ENCODE measurements at places on chromosomes 16 and 17. TPM values are rescaled to one million over a fixed set of nuclear protein-coding genes. Genes with fewer than 3 reads are reported as not detected.
A peak's percentile ranks its signal among the peaks of the same experiment; 100 is the strongest.

GRCh38 chr16:85379041-85380001 is 233.8 kb upstream of the GSE1 start:
- no peak for DNase-seq
- no peaks in the 10 kb centered on the region for H3K36me3 ChIP-seq
- no peak overlapping the region for H3K4me3 ChIP-seq
- no peaks in the 10 kb centered on the region for H3K27me3 ChIP-seq

- no peak for DNase-seq
- H3K27ac ChIP-seq: no peak overlapping the region
- no peaks in the 10 kb centered on the region for H3K36me3 ChIP-seq
- no peaks in the 10 kb centered on the region for H3K27me3 ChIP-seq
- H3K4me1 ChIP-seq: no peaks in the 10 kb centered on the region
Observed at GRCh38 chr17:15424521-15424920, 42.9 kb downstream of the CDRT4 start.

SLC5A2 gene
- 0.14 TPM for total RNA-seq

DNA sequence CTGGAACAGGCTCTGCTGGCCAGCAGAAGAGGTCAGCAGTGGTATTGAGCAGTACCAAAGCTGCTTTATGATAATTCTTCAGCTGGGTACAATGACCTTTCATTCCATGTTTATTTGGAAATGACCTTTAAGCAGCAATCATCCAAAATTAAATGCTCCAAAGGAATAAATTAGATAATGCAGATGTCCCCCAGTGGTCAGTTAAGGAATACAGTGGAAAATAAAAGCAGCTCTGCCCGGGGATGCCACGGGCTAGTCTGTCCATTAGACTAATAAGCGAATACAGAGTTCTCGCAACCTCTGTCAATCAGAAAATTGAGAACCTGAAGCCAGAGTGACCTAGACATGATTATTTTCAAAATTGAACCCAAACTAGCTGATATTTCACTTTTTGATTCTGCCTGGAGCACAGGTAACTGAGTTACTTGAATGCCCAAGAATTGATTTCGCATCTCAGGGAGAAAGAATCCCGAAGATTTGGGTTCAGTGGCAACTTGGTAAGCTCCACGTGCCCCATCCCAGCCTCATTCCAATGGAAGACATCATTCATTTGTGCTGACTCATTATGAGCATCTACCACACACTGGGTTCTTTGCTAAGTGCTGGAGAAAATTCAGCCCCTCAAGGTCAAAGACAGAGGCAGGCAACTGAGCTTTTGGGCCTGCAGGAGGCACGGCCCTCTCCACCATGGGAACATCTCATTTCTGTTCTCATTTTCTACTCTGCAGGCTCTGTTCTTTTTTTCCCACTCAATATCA is 34.4 kb upstream of the SLC39A11 start:
- no peaks in the 10 kb centered on the region for H3K36me3 ChIP-seq
- DNase-seq: no peak

GRCh38 chr17:77300016-77300686 is 159.4 kb downstream of the SEC14L1 start:
- no peaks in the 10 kb centered on the region for H3K27me3 ChIP-seq
- no peak for DNase-seq
- no peak overlapping the region for H3K4me3 ChIP-seq
- no peak overlapping the region for H3K27ac ChIP-seq
- no peaks in the 10 kb centered on the region for H3K36me3 ChIP-seq
- H3K4me1 ChIP-seq: no peaks in the 10 kb centered on the region

NAGLU gene
- 10.0 TPM for total RNA-seq

NOB1 gene
- total RNA-seq: 23.2 TPM

- peaks cover 2% of the 10 kb centered on the region for H3K27me3 ChIP-seq
- H3K4me1 ChIP-seq: no peaks in the 10 kb centered on the region
- no peak overlapping the region for H3K27ac ChIP-seq
- no peak for DNase-seq
Observed at GRCh38 chr17:10875984-10876555, 38.2 kb upstream of the PIRT start.

GRCh38 chr16:10668322-10669045 is 26.2 kb downstream of the TEKT5 start:
- H3K27me3 ChIP-seq: no peaks in the 10 kb centered on the region
- no peak overlapping the region for H3K27ac ChIP-seq
- no peaks in the 10 kb centered on the region for H3K36me3 ChIP-seq
- DNase-seq: no peak
- no peaks in the 10 kb centered on the region for H3K4me1 ChIP-seq

DNA sequence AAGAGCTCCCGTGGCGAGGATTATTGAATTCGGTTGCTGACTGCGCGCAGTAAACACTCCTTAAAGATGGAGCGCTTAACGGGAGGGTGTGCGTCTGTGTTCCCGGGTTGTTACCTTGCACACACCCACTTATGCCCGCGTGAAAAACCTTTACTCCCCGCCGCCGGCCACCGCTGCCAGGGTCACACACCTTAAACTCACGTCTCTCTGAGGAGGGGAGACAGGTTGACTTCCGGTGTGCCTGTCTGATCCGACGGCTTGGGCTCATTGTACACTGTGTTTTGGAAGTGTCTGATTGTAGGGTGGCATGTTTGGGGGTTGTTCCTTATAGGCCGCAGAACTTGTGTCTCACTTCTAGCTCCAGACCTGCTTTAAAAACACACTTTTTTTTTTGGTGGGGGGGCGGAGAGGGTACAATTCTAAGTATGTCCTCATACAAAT is 66.8 kb downstream of the KPNA2 start:
- H3K4me1 ChIP-seq: peaks cover 4% of the 10 kb centered on the region
- peak overlapping the region; percentile 81 for H3K4me3 ChIP-seq
- H3K27ac ChIP-seq: no peak overlapping the region
- H3K36me3 ChIP-seq: no peaks in the 10 kb centered on the region
- no peak for DNase-seq
- peaks cover 19% of the 10 kb centered on the region for H3K27me3 ChIP-seq

DNA sequence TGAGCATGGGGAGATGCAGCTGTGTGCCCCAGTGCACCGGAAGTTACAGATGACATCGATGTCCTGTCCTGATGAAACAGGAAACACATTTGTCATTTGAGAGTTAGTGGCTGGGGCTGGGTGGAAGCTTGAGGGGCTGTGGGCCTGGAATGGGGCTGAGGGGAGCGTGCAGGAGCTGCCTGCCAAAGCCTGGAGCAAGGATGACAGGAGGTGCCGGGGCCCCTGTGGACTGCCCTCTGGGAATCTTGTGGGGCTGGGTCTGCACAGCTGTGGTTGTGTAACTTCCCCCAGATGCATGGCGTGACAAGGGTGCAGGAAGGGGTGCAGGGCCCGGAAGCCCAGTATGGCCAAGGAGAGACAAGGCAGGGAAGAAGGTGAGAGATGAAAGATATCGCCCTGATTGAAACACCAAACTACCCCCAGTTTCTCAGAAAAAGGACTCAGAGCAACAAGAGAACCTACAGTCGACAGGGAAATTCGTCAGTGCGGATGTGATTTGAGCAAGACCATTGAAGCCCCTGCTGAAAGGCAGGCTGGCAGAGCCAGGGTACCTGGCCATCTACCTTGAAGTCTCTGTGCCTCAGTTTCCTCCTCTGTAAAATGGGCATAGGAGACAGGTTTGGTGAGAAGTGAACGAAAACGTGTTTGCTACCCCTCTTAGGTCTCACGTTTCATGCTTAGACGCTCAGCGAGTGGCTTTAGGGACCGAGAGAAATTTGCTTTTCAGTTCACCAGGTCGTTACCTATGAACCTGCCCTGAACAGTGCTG is 8.8 kb downstream of the MMP25 start:
- no peak overlapping the region for H3K27ac ChIP-seq
- H3K36me3 ChIP-seq: peaks cover 20% of the 10 kb centered on the region
- H3K4me3 ChIP-seq: no peak overlapping the region
- DNase-seq: no peak
- H3K27me3 ChIP-seq: no peaks in the 10 kb centered on the region
- peaks cover 35% of the 10 kb centered on the region for H3K4me1 ChIP-seq

C16orf74 gene
- 1.5 TPM for total RNA-seq

CHST6 gene
- 0.09 TPM for total RNA-seq

TMEM100 gene
- 1.8 TPM for total RNA-seq

DNA sequence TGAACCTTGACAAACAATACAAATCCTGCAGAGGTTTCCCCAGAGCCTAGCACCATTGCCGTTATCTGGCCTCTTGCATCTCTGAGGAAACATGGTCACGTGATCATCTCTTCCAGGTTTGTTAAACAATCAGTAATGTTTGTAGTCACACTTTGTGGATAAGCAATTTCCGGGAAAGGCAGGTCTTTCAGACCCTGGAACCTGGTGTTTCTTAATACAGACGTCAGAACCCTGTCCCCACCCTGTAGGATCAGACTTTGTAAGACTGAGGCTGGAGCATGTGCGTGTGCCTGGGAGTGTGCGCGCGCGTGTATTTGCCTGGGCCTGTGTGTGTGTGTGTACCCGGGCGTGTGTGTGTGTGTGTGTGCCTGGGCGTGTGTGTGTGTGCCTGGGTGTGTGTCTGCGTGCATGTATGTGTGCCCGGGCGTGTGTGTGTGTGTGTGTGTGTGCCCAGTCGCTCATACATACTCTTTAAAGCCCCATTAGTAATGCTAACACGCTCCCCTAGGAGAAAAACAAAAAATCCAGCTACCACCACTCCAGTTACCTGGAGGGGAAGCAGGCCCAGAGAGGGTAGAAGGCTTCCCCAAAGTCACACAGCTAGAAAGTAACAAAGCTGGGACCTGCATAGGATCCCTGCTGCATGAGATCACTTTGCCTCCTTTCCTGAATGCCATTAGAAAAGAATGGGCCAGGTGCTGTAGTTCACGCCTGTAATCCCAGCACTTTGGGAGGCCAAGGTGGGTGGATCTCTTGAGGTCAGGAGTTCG is 5.3 kb downstream of the CTNS start:
- H3K4me3 ChIP-seq: no peak overlapping the region
- H3K4me1 ChIP-seq: no peaks in the 10 kb centered on the region
- no peaks in the 10 kb centered on the region for H3K27me3 ChIP-seq
- peaks cover 9% of the 10 kb centered on the region for H3K36me3 ChIP-seq
- no peak overlapping the region for H3K27ac ChIP-seq
- no peak for DNase-seq

GRCh38 chr16:60405286-60405685 is 1631.0 kb downstream of the CDH8 start:
- H3K27ac ChIP-seq: no peak overlapping the region
- no peak for DNase-seq
- H3K27me3 ChIP-seq: no peaks in the 10 kb centered on the region
- no peak overlapping the region for H3K4me3 ChIP-seq
- no peaks in the 10 kb centered on the region for H3K36me3 ChIP-seq
- H3K4me1 ChIP-seq: no peaks in the 10 kb centered on the region

DNA sequence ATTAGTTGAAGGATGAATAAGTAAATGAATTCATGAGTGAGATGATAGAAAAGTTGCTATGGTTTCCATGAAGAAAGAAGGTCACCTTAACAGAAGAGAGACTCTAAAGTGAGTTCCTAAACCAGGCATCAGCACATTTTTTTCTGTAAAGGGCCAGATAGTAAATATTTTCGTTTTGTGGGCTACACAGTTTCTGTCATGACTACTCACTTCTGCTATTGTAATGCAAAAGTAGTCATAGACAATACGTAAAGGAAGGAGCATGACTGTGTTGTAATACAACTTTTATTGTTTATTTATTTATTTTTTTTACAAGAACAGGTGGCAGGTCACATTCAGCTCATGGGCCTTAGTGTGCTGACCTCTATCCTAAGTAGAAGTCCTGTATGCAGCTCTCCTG is 426.1 kb upstream of the DYNLRB2 start:
- no peaks in the 10 kb centered on the region for H3K36me3 ChIP-seq
- H3K27ac ChIP-seq: no peak overlapping the region
- H3K4me1 ChIP-seq: no peaks in the 10 kb centered on the region
- H3K27me3 ChIP-seq: no peaks in the 10 kb centered on the region

LRRC36 gene
- total RNA-seq: 0.19 TPM

DNA sequence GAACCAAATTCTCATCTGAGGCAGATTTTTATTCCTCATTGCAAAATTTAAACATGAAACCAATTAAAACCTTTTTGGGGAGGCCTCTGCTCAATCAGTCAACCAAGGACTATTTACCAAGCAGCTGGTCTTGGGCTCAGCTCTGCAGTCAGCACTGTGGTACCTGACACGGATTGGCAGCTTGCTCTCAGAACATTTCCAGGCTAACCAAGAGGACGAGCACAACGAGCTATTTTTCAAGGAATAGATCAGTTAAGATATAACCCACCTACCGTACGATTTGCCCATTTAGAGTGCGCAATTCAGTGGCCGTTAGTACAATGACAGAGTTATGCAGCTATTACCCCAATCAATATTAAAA is 26.4 kb upstream of the KLHDC4 start:
- H3K4me1 ChIP-seq: no peaks in the 10 kb centered on the region
- H3K4me3 ChIP-seq: no peak overlapping the region
- peaks cover 3% of the 10 kb centered on the region for H3K27me3 ChIP-seq
- no peaks in the 10 kb centered on the region for H3K36me3 ChIP-seq

- H3K4me3 ChIP-seq: no peak overlapping the region
- H3K4me1 ChIP-seq: no peaks in the 10 kb centered on the region
- no peak overlapping the region for H3K27ac ChIP-seq
- DNase-seq: no peak
- H3K27me3 ChIP-seq: no peaks in the 10 kb centered on the region
- H3K36me3 ChIP-seq: no peaks in the 10 kb centered on the region
Observed at GRCh38 chr17:51479303-51479702, 219.0 kb downstream of the UTP18 start.

DNA sequence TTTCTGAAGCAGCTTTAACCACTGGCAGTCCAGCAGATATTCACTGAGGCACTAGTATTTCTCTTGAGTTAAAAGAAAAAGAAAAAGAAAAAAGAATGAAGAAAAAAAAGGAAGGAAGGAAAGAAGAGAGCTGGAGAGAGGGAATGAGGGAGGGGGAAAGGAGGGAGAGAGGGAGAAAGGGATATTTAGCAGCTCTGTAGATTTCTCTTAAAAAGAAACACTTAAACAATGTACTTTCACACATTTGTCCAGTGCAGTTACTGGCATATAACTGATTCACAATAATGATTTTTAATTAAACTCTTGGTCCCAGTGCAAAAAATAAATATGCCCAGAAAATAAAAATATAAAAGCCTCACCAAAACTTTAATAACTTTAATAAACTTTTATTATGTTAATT is 386.4 kb downstream of the KCNJ2 start:
- no peak for DNase-seq
- H3K4me3 ChIP-seq: no peak overlapping the region
- H3K27me3 ChIP-seq: no peaks in the 10 kb centered on the region
- no peak overlapping the region for H3K27ac ChIP-seq

GRCh38 chr16:72199761-72200337 is 27.9 kb upstream of the PMFBP1 start:
- H3K4me3 ChIP-seq: no peak overlapping the region
- H3K4me1 ChIP-seq: peaks cover 5% of the 10 kb centered on the region
- H3K27ac ChIP-seq: no peak overlapping the region
- H3K36me3 ChIP-seq: no peaks in the 10 kb centered on the region

Data from thymus (tissue), 14 donors.